ENCODE measurements at places on chromosomes 4 and X. TPM values are rescaled to one million over a fixed set of nuclear protein-coding genes. Genes with fewer than 3 reads are reported as not detected.

ZCCHC18 gene
- 8.9 TPM for total RNA-seq

GRCh38 chr4:71607780-71608677 is 175.8 kb downstream of the GC start:
- H3K4me3 ChIP-seq, result no peak overlapping the region
- no peaks in the 10 kb centered on the region for H3K4me1 ChIP-seq
- DNase-seq, result no peak
- H3K27ac ChIP-seq, result no peak overlapping the region
- no peaks in the 10 kb centered on the region for H3K27me3 ChIP-seq

RHOXF2B gene
- not detected for total RNA-seq

MAP9 gene
- 9.4 TPM for total RNA-seq

DNA sequence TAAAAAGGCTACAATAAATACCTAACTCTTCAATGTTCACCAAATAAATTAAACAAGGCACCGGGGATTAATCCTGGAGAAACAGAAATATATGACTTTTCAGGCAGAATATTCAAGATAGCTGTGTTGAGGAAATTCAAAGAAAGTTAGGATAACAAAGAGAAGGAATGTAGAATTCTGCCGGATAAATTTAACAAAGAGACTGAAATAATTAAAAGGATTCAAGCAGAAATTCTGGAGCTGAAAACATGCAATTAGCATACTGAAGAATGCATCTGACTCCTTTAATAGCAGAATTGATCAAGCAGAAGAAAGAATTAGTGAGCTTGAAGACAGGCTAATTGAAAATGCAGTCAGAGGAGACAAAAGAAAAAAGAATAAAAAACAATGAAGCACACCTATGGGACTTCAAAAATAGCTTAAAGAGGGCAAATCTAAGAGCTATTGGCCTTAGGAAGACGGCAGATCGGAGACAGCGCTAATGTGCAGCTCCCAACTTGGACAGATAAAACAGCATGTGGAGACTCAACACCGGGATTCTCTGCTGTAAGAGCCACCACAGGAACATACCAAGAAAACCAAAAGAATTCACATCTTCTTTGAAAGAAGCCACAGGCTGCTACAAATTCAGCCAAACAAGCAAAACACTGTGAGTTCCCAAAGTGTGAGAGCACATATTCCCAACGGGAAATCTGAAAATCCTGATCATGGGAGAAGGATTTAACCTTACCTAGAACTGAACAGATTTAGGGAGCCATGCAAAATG is 1290.9 kb downstream of the PCDH18 start:
- H3K36me3 ChIP-seq, result no peaks in the 10 kb centered on the region
- no peak overlapping the region for H3K27ac ChIP-seq
- H3K4me3 ChIP-seq, result no peak overlapping the region
- H3K27me3 ChIP-seq, result no peaks in the 10 kb centered on the region
- H3K4me1 ChIP-seq, result no peaks in the 10 kb centered on the region

MXD4 gene
- 172 TPM for total RNA-seq

UGT2B17 gene
- total RNA-seq, result 0.28 TPM

DNA sequence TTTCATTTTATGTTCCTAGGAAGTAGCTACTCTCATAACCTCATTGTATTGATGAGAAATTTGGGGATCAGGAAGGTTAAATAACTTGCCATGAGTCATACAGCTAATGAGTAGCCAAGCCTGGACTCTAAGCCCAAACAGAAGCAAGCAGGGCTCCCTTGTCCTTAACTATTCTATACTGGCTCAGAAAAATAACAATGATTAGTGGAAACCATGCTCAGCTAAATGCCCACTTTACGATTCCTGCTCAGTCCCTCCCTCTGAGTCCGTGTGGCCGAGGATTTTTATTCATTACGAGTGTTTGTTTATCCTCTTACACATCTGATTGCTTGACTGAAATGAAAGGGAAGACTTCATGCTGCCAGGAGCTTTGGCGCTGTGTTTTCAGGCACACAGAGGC is 100.9 kb downstream of the SLC34A2 start:
- DNase-seq, result no peak
- no peak overlapping the region for H3K4me3 ChIP-seq
- H3K4me1 ChIP-seq, result no peaks in the 10 kb centered on the region
- H3K27me3 ChIP-seq, result no peaks in the 10 kb centered on the region
- H3K27ac ChIP-seq, result no peak overlapping the region

DNA sequence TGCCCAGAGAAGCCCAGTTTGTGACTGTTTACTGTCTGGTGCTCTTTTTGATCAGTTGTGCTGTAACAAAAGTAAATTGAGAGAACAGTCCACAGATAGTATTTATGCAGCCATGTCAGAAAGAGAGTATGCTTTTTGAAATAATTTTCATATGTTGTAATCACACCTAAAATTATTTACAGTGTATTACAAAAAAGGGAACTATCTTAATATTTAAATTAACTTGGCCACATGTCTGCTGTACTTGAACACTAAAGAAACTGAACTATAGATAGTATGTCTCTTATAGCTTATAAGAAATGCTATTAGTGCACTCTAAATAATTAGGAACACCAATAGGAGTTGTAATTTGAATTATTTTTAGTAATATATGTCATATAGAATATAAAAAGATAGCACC is 30.2 kb downstream of the KIAA0232 start:
- H3K4me3 ChIP-seq, result no peak overlapping the region
- no peaks in the 10 kb centered on the region for H3K36me3 ChIP-seq
- DNase-seq, result no peak
- H3K4me1 ChIP-seq, result no peaks in the 10 kb centered on the region
- no peaks in the 10 kb centered on the region for H3K27me3 ChIP-seq

GRCh38 chrX:135454816-135455215 is 33.1 kb downstream of the SMIM10L2A start:
- no peak for DNase-seq
- H3K36me3 ChIP-seq, result no peaks in the 10 kb centered on the region
- H3K27me3 ChIP-seq, result no peaks in the 10 kb centered on the region
- H3K4me3 ChIP-seq, result no peak overlapping the region
- no peak overlapping the region for H3K27ac ChIP-seq
- no peaks in the 10 kb centered on the region for H3K4me1 ChIP-seq

ITIH6 gene
- total RNA-seq, result not detected

All from natural killer cell (primary cell).